NCI-H345 (cell line): ENCODE measurements at places on chromosomes 7 and 10.

DNA sequence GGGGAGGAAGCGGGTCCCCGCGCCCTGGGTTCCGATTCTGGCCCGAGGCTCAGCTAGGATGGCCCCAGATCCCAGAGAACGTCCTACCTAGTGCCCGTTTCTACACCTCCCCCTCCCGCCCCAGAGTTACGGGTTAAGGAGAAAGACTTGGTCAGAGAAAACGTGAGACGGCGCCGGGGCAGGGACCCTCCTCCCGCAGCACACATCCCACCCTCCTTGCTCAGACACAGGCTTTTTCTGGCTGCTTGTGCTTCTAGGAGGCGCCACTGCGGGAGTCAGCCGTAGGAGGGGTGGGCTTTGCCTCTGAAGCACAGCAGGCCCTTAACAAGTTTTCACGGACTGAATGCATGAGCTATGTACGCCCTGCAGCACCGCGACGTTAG is 104.9 kb upstream of the LEP start:
- DNase-seq, result peak; percentile 18

DNA sequence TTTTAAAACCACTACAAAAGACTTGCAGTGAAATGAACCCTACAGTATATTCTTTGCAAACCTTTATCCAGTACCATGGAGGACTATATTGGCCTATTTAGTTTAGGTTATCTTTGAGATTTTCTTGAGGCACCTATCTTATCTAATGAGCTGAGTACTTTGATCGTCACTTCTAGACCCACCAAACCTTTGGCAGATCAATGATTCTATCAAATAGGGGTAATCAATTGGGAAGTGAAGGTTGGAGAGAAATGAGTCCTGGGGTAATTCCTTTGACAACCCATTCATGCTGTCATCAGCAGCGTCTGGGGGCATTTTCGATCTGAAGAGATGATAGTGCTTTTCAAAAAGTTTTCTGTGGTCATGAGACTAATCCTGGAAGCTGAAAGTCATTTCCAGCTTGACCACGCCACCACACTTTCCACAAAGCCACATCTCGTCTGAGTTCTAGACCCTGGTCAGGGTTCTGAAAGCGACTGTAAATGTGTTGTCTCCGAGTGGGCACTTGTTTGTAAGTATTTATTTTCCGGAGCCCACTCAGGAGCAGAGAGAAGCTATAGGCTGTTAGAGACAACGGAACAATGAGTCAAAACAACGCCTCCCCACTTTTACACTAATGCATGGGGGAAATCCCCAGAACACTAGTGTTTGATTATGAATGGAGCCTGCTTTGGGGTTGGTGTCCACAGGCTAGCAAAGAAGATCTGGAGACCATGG is 4.8 kb downstream of the EGR2 start:
- DNase-seq, result no peak

- DNase-seq, result no peak
Measured at GRCh38 chr7:91407942-91408341, 143.7 kb downstream of the FZD1 start.

- no peak for DNase-seq
Measured at GRCh38 chr10:85317827-85318226, 989.4 kb downstream of the CCSER2 start.

DNA sequence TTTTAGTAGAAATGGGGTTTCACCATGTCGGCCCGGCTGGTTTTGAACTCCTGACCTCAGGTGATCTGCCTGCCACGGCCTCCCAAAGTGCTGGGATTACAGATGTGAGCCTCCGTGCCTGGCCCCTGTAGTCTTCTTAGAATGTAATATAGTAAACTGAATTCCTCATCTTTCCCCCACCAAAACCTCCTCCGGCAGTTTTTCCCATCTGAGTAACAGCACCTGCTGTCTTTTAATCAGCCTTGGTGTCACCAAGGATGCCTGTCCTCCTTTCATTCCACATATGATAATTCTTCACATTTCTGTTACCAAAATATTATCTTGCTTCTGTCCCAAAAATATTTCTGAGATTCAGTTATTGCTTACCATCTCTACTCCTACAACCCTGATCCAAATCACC is 80.2 kb downstream of the ZEB1 start:
- no peak for DNase-seq

DNA sequence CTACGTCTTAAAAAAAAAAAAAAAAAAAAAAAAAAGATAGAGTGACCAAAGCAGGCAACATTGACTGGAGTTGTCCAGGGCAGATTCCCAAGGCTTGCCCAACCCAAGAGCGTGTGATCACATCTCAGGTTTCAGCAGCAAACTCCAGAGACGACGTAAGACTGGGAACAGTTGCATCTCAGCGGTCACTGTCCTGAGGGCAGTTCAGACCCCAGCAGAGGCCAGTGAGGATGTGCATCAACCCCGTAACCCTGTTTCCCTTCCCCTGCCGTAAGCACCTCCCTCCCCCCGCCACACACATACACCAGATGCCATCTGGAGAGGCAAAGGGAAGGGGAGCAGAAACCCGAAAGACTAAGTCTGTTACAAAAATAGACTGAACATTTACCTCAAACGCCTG is 19.3 kb upstream of the TOMM7 start:
- DNase-seq, result no peak

DNA sequence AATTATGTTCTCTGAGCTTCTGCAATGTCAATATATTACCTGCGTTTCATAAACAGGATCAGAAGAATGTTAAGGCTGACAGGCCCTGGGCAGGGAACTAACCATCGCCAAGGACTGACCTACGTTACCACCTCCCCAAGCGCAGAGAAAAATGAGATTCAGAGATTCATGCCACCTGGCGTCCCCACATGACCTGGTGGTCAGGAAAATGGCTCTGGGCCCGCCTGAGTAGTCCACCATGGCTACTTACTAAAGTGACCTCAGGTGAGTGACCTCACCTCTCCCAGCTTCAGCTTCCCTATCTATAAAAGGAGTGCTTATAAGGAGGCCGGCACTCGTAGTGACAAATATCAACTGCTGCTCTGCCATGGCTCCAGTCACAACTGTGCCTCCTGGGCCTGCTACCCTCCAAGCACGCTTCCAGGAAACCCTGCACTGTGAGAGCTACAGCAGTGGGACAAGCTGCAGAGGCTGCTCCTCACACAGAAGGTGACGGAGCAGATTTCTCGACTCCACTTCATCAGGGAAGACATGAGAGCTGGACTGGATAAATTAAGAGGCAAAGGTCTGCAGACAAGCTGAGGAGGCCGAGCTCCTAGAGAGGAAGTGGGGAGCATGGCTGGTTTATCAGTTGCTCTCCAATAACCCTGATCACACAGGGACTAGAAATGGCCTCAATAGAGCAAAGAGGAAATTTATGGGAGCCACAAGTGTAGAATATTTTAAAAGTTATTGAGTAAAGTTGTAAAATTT is 103.0 kb downstream of the RNF216 start:
- DNase-seq, result no peak

- no peak for DNase-seq
Measured at GRCh38 chr10:45425621-45426563, 51.9 kb downstream of the ALOX5 start.

DNA sequence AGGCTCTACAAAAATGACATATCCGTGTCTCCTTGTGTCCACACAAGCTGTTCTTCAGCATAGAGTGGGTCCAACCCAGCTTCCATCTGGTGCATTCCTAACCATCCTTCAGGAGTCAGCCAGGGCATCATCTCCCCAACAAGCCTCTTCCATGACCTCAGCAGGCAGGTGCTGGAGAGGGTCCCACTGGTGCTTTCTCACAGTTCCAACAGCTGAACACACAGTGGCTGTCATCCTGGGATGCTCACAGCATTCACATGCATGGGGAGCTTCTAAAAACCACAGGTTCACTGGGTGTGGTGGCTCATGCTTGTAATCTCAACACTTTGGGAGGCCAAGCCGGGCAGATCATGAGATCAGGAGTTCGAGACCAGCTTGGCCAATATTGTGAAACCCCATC is 6.4 kb upstream of the CYP3A4 start:
- no peak for DNase-seq

DNA sequence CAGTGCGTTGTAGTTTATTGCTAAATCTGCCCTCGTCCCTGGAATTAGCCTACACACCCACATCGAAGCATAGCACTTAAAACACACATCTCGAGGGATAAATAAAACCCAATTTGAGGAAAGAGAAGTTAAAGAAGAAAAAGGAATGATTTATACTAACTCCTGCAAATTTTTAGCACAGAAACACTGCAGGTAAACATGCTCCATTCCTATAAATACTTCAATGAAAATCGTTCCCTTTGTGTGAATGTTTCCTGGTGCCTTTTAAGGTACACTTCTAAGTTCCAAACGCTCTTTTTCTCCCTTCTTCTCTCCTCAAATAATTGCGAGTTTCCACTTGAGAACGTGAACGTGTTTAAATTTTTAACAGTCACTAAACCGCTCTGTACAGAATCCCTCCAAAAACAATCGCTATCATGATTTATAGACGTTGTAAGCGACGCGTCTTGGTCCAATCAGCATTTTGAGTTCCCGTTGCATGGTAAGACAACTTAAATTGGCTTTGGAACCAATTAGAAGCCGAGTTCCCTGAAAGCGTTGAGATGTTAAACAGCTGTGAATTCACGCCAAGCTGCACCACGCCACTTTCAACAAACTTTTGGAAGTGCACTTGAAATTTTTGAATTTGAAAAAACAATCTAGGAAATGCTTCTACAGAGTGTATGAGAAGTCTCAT is 12.5 kb upstream of the EBLN1 start:
- peak; percentile 69 for DNase-seq

DNA sequence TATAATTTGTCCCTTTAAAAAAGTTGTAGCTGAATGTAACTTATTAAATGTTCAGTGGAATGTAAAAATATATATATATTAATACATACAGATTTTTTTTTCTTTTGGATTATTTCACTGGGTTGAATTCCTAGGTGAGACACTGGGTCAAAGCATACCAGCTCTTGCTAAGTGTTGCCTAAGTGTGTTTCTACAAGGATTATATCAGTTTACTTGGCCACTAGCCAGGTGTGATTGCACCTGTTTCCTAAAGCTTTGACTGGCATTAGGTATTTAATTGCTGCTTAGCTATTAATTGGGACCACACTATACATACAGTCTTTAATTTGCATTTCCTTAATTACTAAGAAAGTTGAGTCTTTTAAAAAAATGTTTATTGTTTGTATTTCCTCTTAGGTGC is 5.5 kb upstream of the ELOVL3 start:
- DNase-seq, result peak; percentile 10

DNA sequence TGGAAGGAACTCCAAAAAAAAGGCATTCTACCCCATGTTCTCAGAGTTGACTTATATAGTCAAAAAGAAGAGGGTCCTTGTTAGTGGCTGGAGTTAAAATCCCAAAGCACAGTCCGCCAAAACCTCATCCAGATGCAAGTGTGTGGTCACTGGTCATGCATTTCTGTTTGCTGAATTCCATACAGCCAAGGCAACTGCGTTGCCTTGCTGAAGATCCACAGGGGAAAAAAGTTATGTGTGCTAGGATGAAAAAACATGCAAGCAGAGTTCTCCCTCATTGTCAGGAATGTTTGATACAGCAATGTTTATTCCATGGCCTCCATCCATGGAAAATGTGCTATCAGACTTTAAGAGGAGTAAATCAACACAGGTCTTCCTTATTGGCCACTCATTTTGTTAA is 213.1 kb downstream of the CREB5 start:
- DNase-seq, result no peak

GRCh38 chr7:33807779-33808482 is 97.4 kb upstream of the BMPER start:
- no peak for DNase-seq

DNA sequence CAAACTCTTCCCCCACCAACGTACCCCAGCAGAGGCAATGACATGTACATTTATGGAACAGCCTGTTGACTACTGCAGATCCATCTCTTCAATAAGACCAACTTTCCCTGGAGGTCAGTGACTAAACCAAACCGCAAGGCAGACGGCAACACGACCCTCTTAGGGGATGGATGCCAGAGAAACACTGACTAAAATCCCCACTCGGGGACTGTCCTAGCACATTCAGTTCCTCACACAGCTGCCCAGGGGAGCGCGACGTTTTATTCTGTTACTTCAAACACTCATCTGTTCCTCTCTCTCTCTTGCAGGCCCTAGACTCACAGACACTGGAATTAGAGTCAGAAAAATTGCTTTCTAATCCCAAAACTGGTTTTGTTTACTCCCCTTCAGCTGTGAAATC is 146.5 kb upstream of the PRSS1 start:
- DNase-seq, result no peak

GRCh38 chr7:841943-842342 is 9.7 kb downstream of the SUN1 start:
- no peak for DNase-seq

GRCh38 chr10:132522521-132523411 is 14.8 kb upstream of the INPP5A start:
- no peak for DNase-seq

- DNase-seq, result no peak
Measured at GRCh38 chr7:44977304-44977958, 1.4 kb downstream of the MYO1G start.

- no peak for DNase-seq
Measured at GRCh38 chr10:85105614-85106255, 777.3 kb downstream of the CCSER2 start.
